ENCODE measurements at places on chromosomes 3 and 15.

DNA sequence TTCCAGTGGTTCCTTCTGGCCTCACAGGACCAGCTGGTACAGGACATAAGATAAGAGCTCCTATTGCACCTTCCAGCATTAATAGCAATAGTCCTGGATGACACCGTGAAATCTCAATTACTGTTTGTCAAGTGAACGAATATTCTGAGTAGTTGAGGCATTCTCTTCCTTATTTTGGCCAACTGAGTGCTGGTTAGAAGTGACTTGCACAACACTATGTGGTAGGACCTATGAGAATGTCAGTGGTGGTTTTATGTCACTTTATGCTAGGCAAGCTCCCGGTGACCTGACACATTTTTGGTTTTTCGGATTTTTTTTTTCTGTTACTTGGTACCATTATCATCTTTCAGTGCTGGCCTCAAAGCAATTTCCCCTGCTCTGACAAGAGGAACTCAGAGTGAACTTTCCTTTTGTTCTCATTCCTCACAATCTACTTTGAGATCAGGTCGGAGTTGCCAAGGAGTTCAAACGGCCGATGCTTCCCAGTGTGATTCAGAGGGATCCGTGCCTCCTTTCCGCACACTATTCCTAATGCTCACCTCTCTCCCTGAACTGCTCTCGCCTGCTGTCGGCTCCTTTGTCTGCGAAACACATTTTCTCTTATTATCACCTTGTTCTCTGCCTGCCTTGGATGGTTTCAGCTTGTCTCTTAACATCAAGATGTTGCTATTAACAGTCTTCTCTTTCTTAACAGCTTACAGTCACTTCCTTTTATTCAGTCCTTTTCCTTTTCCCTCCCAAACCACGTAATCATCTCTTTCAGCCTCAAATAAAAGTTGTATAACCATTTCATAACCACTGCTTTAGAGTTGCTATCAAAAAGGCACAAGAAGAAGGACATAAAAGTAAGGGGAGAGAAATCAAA lies 35.8 kb downstream of the QTRT2 start:
- no peak for DNase-seq

DNA sequence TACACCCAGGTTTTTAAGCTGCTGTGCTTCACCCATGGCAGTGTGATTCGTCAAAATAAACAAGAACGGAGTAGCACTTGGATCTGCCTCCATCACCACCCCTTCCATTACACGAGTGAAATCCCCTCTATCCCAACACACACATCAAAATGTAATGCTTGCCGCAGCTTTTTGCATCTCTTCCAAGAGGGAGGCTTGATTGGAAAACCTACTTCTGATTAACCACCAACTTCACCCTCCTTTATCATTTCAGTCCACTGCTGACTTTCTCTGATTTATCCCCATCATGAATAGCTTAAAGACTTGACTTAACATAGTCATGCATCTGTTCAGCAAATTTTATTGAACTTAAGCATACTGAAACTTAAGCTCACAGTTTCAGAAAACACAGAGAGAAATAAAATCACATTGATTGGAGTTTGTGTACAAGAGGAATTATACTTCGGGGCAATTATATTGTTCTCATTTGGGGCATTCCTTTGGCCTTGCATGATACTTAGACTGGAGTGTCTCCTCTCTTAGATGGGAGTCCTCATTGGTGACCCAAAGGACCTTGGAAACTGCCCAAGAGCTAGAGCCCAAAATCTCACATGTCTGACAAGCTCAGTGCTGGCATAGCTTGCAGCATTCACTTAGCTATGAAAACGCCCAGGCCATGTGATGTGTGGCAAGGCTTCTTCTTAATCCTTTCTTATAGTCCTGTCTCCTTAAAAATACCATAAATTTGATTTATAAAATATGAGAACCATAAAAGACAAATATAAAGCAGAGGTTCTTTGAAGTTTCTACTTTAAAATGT lies 124.3 kb upstream of the UMPS start:
- no peak for DNase-seq

- no peak for DNase-seq
Measured at GRCh38 chr15:63973212-63974009, 72.9 kb downstream of the DAPK2 start.

GRCh38 chr3:79551997-79552396 lies 215.8 kb downstream of the ROBO1 start:
- DNase-seq = no peak

GRCh38 chr3:188390343-188390718 lies 236.4 kb downstream of the LPP start:
- no peak for DNase-seq

DNA sequence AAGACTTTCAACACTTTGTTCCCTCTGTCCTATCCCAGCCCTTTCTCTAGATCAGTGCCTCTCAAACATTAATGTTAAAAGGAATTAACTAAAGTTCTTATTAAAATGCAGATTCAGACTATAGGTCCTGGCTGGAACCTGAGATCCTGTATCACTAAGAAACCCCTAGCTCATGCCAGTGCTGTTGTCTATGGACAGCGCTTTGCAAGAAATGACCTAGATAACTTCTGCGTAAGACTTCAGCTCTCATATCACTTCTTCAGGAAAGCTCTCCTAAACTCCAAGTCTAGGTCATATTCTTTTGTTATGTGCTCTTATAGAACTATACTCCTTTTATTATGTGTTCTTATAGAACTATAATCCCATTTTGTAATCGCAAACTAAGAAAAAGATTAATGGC lies 67.8 kb upstream of the CDIN1 start:
- DNase-seq = no peak

DNA sequence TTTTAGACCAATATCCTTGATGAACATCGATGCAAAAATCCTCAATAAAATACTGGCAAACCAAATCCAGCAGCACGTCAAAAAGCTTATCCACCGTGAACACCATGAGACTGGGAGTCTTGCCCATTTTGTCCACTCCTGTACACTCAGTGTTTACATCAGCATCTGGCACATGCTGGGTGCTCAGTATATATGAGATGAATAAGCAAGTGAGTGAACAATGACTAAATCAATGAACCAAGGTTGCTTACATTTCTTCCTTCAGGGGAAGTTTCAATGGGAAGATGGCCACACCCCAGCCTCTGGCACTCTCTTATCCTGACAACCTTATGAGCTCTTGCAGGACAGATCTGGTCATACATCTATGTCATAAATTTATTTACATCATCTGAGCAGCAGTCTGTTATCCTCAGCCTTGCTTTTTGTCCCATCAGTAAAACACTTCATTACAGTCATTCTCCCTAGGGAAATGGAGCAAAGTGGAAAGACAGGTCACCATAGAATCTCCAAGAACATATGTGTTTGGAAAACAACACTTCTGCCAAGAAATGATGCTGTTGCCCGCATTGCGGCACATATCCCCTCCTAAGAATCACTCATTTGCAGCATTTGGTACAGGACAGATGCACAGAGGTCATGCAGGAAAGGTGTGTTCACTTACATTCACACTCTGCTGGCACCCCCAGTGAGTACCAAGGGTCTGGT lies 171.8 kb upstream of the EIF1B start:
- DNase-seq = no peak

- no peak for DNase-seq
Measured at GRCh38 chr15:99734575-99734974, 1.3 kb upstream of the LYSMD4 start.

GRCh38 chr3:194301730-194302129 lies 49.4 kb downstream of the CPN2 start:
- DNase-seq = no peak

DNA sequence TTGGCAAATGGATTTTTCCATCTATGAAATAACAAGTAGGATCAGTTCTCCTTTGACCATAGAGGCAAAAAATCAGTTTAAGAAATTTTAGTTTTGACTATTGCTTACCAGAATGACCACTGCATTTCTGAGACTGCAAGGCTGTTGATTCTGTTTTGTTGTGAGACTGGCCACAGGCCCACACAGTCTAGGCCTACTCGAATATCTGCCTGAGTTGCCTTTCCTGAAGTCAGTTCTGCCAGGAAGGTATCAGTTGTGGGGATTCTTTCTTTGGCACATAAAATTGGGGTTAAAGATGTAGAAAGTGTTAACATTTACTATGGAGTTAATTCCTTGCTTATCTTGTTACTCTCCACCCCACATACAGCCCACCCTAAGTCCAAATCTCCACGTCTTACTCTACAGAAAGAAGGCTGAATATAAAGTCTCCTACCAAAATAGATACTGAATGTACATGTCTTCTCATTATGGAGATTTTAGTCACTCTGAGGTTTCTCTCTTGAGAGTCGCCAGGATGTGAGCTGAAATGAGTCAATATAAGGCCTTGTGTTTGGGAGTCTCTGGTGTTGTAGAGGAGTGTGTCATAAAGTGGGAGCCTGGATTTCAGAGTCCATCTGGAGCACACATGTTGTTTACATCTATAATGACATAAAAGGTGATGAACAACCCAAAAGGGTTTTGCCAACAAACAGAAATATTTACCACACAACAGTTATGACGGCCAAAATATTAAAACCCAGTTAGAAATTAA lies 45.0 kb upstream of the WWTR1 start:
- no peak for DNase-seq

DNA sequence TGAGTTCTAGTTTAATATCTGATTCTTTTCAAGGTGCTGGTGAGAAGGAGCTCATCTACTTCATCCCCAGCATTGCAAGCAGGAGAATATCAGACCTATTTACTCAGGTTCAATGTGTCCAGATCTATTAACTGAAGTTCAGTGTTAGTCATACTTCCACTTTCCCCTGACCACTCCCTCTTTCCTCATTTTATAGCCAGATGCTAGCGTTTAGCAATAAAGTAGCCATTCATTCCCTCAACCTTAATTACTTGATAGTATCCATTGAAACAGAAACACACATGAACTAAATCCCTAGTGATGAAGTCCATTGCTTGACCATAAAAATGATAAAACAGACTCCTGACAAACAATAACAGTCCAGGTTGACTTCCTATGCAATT lies 60.0 kb downstream of the RPL22L1 start:
- DNase-seq = no peak

DNA sequence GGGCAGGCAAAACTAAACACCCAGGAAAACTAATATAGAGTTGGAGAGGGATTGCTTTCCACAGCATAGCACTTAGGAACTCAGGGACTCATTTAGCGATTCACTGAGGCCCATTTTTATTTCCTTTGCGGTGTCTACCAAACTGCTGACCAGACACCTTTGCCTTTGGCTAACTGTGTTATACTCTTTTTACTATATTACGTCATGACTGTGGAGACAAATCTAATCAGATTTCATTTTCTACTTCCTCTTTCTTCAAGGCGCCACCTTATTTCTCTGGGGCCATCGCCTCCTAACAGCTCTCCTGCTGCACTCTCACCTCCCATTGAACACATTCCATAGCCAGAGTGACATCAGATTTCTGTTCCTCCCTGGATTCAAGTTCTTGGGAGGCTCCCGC lies 215.7 kb upstream of the WNT5A start:
- DNase-seq = no peak

GRCh38 chr3:132435911-132436425 lies 18.7 kb downstream of the DNAJC13 start:
- DNase-seq = no peak

GRCh38 chr15:73732930-73733329 lies 20.2 kb downstream of the INSYN1 start:
- DNase-seq = no peak

- DNase-seq = no peak
Measured at GRCh38 chr15:48981941-48982340, 18.2 kb upstream of the SHC4 start.

- DNase-seq = no peak
Measured at GRCh38 chr15:73683257-73683776, 866 bp upstream of the CD276 start.

- no peak for DNase-seq
Measured at GRCh38 chr3:106454497-106454896, 585.7 kb upstream of the CBLB start.

GRCh38 chr3:142931222-142931621 lies 32.3 kb downstream of the PAQR9 start:
- no peak for DNase-seq

DNA sequence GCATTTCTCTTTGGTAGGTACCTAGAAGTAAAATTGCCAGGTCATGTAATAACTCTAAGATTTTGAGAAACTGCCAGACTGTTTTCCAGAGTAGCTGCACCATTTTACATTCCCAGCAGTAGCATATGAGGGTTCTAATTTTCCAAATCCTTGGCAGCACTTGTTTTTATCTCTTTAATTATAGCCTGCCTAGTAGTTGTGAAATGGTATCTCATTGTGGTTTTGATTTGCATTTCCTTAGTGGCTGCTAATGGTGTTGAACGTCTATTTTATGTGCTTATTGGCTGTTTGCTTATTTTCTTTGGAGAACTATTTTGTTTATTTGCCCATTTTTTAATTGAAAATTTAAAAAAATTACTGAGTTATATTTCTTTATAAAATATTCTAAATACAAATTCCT lies 117.9 kb downstream of the TCF12 start:
- no peak for DNase-seq

Data from tibial nerve (tissue), 4 donors.